K562 (cell line): ENCODE measurements at places on chromosomes 4 and X. TPM values are rescaled to one million over a fixed set of nuclear protein-coding genes. Genes with fewer than 3 reads are reported as not detected.
A peak's percentile ranks its signal among the peaks of the same experiment; 100 is the strongest.

DNA sequence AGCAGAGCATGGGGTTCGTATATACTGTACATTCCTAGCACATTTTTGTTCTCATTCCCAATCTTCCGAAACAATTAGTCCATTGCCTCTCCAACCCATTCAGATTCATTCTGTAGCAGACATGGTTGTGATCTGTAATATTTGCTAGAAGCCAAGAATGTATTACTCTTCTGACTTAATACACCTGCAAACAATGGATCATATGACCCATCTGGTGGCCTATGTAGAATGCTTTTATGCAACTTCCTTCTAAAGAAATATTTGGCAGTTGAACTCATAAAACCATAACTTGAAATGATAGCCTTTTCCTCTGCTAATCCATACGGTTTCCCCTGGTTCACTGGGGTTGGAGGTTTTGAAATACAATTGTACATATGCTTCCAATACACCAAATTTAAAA lies 32.8 kb upstream of the SGMS2 start:
- no peak for DNase-seq
- H3K27me3 ChIP-seq, result no peaks in the 10 kb centered on the region
- no peak overlapping the region for H3K4me3 ChIP-seq
- H3K4me1 ChIP-seq, result no peaks in the 10 kb centered on the region
- no peak overlapping the region for H3K27ac ChIP-seq

DNA sequence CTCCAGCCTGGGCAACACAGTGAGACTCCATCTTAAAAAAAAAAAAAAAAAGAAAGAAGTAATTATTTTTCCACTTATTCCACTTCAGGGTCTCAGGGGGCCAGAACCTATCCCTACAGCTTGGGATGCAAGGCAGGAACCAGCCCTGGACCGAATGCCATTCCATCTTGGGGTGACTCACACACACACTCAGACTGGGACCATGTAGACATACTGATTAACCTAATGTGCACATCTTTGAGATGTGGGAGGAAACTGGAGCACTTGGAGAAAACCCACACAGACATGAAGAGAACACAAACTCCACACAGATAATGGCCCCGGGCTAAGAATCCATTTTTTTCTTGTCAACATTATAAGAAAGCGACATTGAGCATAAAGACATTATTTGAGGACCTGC lies 132.5 kb downstream of the PTTG2 start:
- H3K4me3 ChIP-seq, result no peak overlapping the region
- H3K27me3 ChIP-seq, result no peaks in the 10 kb centered on the region
- no peak for DNase-seq
- H3K36me3 ChIP-seq, result no peaks in the 10 kb centered on the region

DNA sequence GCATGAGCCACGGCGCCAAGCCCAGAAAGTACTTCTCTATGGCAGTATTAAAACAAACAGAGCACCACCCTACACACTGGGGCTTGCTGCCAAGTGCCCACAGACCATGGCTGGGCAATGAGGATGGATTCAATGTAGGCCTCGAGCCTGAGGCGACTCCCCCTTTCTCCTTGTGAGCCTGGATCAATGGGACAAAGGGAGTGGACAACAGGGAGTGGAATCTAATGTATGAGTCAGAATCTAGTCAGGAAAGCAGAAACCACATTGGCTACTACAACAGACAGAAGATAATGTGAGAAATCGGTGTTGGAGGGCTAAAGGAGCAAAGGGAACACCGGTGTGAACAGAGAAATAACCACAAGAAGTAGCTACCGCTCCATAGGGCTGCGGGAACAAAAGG lies 37.7 kb upstream of the OCIAD2 start:
- DNase-seq, result peak; percentile 13
- H3K4me3 ChIP-seq, result no peak overlapping the region
- H3K36me3 ChIP-seq, result no peaks in the 10 kb centered on the region
- H3K27me3 ChIP-seq, result no peaks in the 10 kb centered on the region
- H3K4me1 ChIP-seq, result no peaks in the 10 kb centered on the region; the same call in 1 of the 2 replicates
- no peak overlapping the region for H3K27ac ChIP-seq

- peak; percentile 37 for DNase-seq
- H3K4me3 ChIP-seq, result no peak overlapping the region
- H3K27ac ChIP-seq, result no peak overlapping the region
- no peaks in the 10 kb centered on the region for H3K4me1 ChIP-seq
Observed at GRCh38 chr4:8459867-8460445, 19.4 kb downstream of the TRMT44 start.

DNA sequence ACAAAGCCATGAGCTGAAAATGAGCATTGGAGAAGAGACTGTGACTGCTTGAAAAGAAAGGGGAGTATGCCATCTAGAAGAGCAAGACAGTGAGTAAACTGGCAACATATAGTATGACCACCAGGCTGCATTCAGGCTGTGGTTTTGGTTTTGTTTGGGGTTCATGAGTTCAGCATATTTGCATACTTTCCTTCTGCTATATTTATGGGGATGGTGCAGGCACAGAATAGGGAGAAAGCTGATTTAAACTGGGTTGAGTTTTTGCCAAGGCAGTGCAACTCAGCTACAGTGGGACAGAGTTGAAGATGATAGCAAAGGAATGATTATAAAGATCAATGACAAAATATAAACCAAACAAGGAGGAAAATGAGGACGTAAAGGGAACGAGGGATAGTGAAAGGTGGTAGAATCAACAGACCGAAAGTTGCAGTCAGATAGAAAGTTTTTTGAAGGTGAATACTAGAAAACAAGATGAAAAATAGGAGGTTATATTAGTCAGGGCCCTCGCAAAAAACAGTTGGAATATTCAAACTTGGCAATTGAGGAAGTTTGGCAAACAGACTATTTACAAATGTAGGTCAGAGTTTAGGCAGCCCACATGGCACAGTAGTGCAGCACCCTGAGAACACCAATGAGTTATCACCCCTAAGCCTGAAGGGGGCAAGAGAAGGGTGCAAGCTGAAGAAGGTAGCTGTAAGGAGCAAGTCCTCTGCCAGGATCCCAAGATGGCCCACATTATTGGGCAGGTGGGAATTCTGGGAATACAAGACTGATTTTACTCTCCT lies 114.8 kb upstream of the MAP9 start:
- H3K27me3 ChIP-seq, result no peaks in the 10 kb centered on the region
- H3K36me3 ChIP-seq, result no peaks in the 10 kb centered on the region
- H3K27ac ChIP-seq, result no peak overlapping the region
- DNase-seq, result no peak

DNA sequence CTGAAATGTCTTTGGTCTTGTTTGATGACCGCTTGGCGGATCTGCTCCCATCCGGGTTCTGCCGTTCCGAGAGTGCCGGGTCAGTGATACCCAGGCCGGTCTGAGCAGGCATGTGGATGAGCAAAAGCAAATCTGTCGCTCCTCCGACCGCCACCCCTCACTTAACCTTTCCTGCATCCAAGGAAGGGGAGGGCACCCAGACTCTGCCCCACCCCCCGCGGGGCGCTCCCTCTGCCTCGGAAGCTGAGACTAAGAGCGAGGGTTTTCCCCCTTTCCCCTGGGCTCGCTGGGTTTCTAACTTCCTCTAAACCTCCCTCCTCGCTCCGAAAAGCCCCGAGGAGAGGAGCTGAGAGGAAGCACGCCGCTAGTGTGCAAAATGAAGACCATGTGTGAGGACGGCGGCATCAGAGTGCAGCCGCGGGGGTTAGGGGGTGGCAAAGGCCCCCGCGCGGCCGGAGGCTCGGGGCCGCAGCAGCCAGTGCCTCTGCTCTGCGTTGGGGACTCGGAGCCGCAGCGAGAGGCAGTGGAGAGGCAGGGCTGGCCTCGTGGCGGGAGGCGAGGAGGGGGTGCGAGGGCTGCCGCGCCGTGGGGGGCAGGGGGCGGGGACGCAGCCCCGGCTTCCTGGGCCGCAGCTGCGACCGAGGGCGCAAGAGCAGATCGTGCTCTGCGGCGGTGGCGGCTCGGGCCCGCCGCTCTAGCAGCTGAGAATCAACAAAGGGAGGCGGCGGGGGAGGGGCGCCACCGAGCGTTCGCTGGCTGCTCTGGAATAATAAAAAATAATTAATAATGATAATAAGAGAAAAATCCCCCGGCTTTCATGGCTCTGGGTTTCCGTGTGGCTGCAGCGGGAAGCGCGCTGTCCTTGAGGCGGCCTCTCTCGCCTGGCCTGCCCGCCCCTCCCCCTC lies 55.8 kb upstream of the BCOR start:
- peak overlapping the region; percentile 45 for H3K4me3 ChIP-seq
- H3K36me3 ChIP-seq, result peaks cover 6% of the 10 kb centered on the region; the same call in 1 of the 3 replicates
- peak overlapping the region; percentile 97 for H3K27ac ChIP-seq
- H3K27me3 ChIP-seq, result no peaks in the 10 kb centered on the region
- peak; percentile 75 for DNase-seq
- peaks cover 83% of the 10 kb centered on the region for H3K4me1 ChIP-seq

DNA sequence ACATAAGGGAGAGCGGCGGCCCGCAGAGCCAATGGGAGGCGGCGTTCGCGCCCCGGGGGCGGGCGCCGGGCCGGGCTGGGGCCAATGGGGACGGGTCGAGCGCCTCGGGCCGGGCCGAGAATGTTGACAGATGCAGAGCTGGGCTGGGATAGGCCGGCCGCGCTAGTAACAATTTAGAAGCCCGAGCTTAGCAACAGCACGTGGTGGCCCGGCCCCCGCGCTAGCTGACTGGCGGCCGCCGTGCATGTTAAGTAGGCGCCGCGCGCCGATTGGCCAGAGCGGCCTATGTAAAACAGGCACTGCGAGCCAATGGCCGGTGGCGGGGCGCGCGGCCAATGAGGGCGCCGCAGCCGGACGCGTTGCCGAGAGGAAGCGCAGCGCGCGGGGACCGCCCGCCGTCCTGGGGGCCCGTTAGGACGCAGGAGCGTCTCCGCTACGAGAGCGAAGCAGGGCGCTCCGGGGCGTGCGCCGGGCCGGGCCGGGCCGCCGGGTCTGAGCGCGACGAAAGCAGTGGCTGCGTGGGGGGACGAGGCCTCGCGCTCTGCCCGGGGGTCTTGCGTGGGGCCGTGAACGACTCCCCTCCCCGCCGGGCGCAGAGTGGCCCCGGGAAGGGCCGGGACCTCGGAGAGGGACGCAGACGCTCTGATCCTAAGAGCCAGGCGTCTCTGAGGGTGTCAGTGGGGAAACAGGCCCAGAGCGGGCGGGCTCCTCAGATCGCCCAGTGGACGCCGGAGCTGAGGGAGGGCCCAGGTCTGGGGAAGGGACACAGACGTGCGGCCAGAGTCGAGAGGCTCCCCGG lies 435 bp upstream of the MXD4 start:
- H3K27me3 ChIP-seq, result no peaks in the 10 kb centered on the region
- peak; percentile 99 for DNase-seq
- peak overlapping the region; percentile 71 for H3K4me3 ChIP-seq
- no peaks in the 10 kb centered on the region for H3K36me3 ChIP-seq

DNA sequence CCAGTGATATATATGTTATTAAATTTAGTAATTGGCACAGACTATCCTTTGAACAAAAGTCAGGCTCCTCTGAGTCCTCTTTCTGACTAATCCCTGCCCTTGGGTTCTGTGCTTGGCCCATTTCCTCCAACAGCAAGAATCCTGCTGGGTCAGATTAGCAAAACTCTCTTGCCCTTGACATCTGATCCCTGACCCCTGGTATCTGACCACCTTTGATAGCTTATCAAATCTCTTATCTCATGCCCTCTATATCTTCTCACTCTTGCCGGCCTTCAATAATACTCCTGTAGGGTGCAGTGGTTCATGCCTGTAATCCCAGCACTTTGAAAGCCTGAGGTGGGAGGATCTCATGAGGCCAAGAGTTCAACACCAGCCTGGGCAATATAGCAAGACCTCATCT lies 245.5 kb upstream of the FAM47A start:
- no peak for DNase-seq
- H3K36me3 ChIP-seq, result no peaks in the 10 kb centered on the region
- no peak overlapping the region for H3K4me3 ChIP-seq
- no peaks in the 10 kb centered on the region for H3K27me3 ChIP-seq

MAMLD1 gene
- 0.12 TPM in 1 of 2 replicates, not detected in the other for polyA plus RNA-seq

GRCh38 chr4:121692261-121692660 lies 4.5 kb downstream of the ANXA5 start:
- H3K4me3 ChIP-seq, result no peak overlapping the region
- peaks cover 21% of the 10 kb centered on the region; the same call in 1 of the 3 replicates for H3K36me3 ChIP-seq
- H3K27me3 ChIP-seq, result no peaks in the 10 kb centered on the region
- H3K27ac ChIP-seq, result no peak overlapping the region
- DNase-seq, result no peak

- H3K4me3 ChIP-seq, result no peak overlapping the region
- H3K36me3 ChIP-seq, result no peaks in the 10 kb centered on the region
- no peaks in the 10 kb centered on the region for H3K27me3 ChIP-seq
- H3K4me1 ChIP-seq, result no peaks in the 10 kb centered on the region
- H3K27ac ChIP-seq, result no peak overlapping the region
- no peak for DNase-seq
Observed at GRCh38 chrX:65859299-65859698, 180.6 kb downstream of the VSIG4 start.

DNA sequence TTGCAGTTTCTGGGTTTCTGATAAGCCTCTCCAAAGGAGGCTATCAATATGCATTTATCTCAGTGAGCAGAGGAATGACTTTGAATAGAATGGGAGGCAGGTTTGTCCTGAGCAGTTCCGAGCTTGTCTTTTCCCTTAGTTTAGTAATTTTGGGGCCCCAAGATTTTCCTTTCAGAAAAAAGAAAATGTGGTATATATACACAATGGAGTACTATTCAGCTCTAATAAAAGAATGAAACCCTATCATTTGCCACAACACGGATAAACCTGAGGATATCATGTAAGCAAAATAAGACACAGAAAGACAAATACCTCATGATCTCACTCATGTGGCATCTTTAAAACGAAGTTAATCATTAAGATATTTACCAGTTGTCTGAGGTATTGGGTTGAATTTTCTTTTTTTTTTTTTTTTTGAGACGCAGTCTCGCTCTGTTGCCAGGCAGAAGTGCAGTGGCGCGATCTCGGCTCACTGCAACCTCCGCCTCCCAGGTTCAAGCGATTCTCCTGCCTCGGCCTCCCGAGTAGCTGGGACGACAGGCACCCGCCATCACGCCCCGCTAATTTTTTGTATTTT lies 540 bp downstream of the ZNF721 start:
- H3K4me1 ChIP-seq, result no peaks in the 10 kb centered on the region; the same call in 1 of the 2 replicates
- H3K27me3 ChIP-seq, result no peaks in the 10 kb centered on the region
- DNase-seq, result no peak
- H3K36me3 ChIP-seq, result peaks cover 41% of the 10 kb centered on the region
- peak overlapping the region; percentile 92 for H3K27ac ChIP-seq

DNA sequence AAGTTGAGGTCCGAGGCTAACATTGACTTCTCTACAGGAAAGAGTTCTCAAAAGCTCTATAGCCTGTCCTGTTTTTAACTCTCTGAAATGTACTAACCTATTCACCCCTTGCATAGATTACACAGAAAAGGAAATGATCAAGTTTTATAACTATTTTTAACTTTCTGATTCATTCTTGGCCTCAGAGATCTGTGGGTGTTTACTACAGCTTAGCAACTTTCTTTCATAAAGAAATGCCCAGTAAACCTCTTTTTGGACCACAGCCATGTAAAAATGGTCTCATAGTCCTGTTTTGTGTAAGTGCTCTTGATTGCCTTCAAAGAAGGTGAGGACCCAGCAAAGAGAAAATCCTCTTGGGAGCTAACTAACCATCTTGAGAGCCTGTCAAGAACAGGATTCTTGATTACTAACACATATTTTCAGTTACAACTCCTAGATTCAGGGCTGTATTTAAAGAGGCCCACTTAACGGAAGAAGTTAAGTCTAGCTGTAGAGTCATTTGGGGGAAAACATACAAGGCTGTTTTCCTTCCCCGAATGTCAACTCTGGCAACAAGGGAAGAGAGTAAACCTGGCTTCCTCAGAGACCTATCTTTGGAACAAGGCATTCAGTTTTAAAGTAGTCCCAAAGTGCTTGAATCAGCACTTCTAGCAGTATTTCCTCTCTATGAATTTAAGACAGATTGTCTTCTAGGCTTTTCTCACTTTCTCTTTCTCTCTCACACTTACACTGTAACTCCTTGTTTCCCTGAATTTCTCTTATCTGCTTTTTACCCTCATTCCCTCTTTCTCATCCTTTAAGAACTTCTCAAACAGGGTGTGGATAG lies 78.2 kb downstream of the IL21 start:
- H3K4me1 ChIP-seq, result no peaks in the 10 kb centered on the region
- H3K4me3 ChIP-seq, result no peak overlapping the region
- H3K36me3 ChIP-seq, result no peaks in the 10 kb centered on the region
- no peak overlapping the region for H3K27ac ChIP-seq
